ENCODE measurements at places on chromosomes 1 and 21. TPM values are rescaled to one million over a fixed set of nuclear protein-coding genes. Genes with fewer than 3 reads are reported as not detected.

Gene CCDC30
- total RNA-seq, result 2.1 TPM

Gene KIRREL1
- not detected for total RNA-seq

Gene FLG
- total RNA-seq, result not detected

DNA sequence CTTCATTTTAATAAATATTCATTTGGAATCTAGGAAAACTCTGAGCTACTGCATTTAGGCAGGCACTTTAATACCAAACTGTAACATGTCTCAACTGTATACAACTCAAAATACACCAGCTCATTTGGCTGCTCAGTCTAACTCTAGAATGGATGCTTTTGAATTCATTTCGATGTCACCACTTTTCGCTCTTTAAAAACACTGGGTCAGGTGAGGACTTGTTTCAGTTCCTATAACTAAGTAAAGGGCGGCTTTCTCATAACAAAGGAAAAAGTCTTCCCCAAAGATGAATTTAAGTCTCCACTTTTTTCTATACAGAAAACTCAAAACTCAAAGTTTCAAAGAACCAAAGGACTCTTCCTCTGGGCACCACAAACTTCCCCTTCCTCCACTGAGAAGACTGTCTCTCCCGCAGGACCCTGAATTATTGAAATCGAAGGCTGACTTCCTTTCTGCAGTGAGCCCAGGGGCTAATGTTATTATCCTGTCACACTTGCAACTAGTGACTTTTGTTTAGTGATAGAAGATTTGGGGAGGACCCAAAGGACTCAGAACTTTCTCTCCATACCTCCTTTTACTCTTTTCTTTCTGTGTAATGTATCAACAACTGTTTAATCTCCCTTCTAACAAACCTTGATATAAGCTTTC, 9.7 kb upstream of the DHX9 start:
- no peaks in the 10 kb centered on the region for H3K27me3 ChIP-seq
- no peak overlapping the region for H3K27ac ChIP-seq
- no peak for DNase-seq
- no peaks in the 10 kb centered on the region for H3K4me1 ChIP-seq

- no peak for DNase-seq
- H3K36me3 ChIP-seq, result no peaks in the 10 kb centered on the region
- no peak overlapping the region for H3K27ac ChIP-seq
- peaks cover 5% of the 10 kb centered on the region for H3K4me1 ChIP-seq
- no peak overlapping the region for H3K4me3 ChIP-seq
These were observed 5.7 kb downstream of the KIF21B start for GRCh38 chr1:201017828-201018163.

GRCh38 chr1:184632415-184633175, 122.1 kb downstream of the EDEM3 start:
- no peak for DNase-seq
- no peak overlapping the region for H3K4me3 ChIP-seq
- H3K4me1 ChIP-seq, result no peaks in the 10 kb centered on the region
- no peaks in the 10 kb centered on the region for H3K36me3 ChIP-seq
- H3K27ac ChIP-seq, result no peak overlapping the region

- H3K27ac ChIP-seq, result no peak overlapping the region
- no peaks in the 10 kb centered on the region for H3K4me1 ChIP-seq
- no peak overlapping the region for H3K4me3 ChIP-seq
- H3K27me3 ChIP-seq, result no peaks in the 10 kb centered on the region
- peak; percentile 36 for DNase-seq
These were observed 46.2 kb upstream of the DAB1 start for GRCh38 chr1:57470036-57470435.
